ENCODE measurements at places on chromosomes 3 and 15.

DNA sequence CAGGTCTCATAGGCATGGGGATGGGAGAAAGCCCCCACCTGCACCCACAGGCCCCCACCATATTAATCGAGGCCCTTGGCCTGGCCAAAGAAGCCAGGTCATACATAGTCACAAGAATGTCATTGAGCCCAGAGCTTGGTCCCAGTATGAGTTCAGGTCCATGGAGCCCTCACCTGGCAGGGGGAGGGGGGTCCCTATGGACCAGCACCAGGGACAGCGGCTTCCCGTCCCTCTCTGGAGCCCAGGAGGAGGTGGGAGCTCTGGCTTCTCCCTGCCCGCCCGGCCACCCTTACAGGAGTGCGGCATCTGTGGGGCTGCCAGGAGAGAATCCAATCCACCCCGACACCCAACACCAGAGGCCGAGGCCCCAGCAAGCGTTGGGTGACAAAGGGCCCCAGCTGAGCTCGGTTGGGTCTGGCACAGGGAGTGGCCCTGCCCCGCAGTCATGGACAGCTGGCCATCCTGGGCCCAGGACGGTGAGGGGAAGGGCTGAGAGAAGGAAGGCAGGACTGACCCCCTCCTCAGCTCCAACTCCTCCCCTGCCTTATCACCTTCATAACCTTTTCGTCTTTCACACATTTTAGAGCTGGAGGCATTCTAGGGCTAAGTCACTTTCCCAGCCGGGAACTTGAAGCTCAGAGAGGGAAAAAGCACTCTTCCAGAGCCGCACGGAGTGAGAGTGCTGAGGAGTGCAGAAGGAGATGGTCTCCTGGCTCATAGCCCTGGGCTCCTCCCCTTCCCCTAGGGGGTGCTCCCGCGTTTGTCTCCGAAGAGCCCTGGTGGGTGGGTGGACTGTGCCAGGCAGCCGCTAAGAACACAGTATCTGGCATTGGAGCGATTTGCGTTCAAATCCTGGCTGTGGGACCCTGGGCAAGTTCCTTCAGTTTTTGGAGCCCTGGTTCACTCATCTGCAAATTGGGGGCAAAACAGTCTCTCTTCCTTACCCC is 54.6 kb downstream of the ATP2B2 start:
- DNase-seq = no peak

GRCh38 chr15:36478561-36478960 is 100.9 kb upstream of the CDIN1 start:
- DNase-seq = no peak

DNA sequence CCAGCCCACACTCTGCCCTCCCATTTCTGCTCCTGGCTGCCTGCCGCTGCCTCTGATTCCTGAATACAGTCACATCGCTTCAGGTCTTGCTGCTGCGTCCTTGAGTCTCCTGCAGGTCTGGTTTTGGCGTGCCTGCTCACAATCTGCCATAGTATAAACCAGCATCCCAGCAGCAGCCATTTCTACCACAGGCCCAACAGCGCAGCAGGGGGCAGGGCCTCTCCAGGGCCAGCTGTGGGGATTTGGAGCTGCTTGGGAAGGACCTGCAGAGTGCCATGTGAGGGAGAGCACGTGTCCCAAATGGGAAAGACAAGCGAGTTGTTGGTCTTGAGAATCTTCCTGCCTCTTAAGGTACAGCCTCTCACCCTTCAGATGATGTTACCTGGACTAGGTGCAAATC is 398.3 kb upstream of the PPP2R3A start:
- no peak for DNase-seq

GRCh38 chr3:122784436-122784835 is 9.2 kb downstream of the HSPBAP1 start:
- peak; percentile 65 for DNase-seq

DNA sequence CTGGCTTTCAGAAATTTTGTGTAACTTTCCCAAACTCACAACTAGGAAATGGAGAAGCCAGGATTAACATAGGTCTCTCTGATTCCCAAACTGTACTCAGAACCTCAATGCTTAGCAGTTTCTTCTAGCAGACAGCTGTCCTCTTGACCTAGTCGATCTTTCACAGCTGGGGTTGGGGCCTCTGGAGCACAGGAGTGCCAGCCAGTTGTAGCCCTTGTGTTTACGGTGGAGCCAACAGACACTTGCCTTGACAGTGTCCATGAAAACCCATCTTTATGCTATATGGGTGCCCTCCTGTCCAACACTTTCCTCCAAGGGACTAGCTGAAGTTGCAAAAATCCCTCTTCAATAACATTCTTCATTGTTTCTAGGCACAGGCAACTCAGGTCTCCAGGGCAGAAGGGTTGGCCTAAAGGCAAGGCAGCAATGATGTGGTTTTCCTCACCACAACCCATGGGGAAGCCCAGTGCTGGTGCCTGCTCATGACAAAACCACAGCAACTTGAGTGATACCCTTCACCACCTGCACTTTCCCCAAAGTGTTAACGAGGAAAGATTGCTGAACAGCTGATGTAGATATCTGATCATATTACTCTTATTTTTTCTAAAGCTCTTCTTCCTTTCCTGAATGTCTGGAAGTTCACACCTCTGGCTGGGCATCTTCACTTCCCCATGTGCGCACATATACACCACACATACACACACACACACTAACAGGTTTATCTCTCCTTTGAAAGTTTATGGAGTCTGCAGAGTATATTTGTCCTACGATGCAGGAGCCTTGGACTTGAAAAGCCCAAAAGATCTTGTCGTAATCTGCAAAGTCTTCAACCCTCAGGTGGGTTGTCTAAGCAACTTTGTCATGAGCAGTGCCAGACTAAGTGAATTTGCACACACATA is 11.0 kb upstream of the KNG1 start:
- DNase-seq = no peak

GRCh38 chr3:151576511-151577137 is 115.8 kb upstream of the IGSF10 start:
- DNase-seq = no peak

- no peak for DNase-seq
Observed at GRCh38 chr3:46930945-46931403, 45.6 kb downstream of the CCDC12 start.

DNA sequence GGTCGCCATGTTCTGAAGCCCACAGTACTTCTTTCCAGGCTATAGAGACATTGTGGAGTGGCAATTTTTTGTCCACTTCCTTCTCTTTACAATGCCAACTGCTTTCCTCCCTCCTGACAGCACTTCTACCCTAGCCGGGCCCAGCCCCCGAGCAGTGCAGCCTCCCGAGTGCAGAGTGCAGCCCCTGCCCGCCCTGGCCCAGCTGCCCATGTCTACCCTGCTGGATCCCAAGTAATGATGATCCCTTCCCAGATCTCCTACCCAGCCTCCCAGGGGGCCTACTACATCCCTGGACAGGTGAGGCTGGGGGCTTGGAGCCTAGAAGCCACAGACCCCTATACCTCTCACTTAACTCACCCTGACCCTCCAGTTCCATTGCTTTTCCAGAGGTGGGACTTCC is 2.8 kb downstream of the EIF4G1 start:
- DNase-seq = no peak

DNA sequence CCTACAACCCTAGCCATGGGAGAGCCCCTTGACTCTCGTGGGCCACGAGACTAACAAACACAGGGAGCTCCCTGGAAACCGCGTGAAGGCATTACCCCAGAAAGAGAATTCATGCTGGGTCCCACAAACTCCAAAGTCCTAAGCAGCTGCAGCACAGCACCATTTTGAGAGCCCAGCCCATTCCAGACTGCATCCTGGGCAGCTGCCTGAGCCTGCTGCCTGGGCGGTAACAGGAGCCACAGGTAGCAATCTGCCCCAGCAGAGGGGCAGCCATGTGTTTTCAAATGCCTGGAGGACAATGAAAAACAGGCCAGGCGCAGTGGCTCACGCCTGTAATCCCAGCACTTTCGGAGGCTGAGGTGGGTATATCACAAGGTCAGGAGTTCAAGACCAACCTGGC is 62.9 kb upstream of the TBC1D23 start:
- DNase-seq = no peak

DNA sequence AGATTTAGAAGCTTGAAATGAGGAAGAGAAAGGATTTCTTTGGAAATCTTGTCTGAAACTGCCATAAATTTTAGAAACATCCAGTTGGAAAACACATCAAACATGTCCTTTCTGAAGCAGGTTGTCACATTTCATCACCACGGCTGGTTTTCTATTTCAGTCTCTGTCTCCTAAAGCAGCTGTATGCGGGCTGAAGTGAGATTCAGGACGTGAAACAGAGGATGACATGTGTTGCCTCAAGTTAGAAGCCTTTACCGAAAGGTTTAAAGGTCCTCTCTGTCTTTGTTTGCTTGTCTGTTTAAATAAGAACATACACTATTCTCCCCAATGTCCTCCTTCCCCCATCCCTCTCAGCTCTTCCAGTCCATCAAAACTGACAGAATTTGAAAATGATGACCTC is 141.9 kb downstream of the SQOR start:
- DNase-seq = no peak

DNA sequence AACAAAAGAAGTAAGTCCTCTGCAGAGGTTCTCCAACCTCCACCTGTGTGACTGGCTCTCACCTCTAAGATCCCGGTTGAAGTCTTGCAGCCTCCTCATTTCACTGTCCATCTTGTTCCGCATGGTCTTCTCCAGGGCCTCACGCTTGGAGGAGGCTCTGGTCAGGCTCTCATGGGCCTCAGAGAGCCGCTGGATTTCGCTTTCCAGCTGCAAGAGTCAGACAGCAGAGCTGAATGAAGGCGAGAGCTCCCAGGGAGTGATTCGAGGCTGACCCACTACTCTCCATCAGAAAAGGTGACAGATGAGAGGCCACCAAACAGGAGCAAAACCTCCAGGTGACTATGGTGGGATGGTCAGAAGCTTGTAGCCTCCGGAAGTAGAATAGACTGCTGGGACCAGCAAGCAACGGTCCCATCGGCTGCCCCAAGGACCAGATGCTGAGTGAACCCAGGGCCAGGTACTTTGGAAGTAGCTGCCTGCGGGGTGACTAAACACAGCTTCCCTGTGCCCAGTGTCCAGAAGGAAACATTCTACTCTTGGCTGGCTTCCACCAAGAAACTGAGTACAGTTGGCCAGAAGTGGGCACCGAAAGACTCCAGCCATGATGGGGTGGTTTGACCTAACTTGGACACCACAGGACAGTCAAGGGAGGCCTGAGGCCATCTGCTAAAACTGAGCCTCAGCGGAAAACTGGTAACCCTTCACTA is 7.9 kb downstream of the AMOTL2 start:
- no peak for DNase-seq

GRCh38 chr3:128266453-128266852 is 113.2 kb downstream of the EEFSEC start:
- DNase-seq = no peak

- DNase-seq = no peak
Observed at GRCh38 chr15:92122259-92122658, 268.8 kb downstream of the SLCO3A1 start.

DNA sequence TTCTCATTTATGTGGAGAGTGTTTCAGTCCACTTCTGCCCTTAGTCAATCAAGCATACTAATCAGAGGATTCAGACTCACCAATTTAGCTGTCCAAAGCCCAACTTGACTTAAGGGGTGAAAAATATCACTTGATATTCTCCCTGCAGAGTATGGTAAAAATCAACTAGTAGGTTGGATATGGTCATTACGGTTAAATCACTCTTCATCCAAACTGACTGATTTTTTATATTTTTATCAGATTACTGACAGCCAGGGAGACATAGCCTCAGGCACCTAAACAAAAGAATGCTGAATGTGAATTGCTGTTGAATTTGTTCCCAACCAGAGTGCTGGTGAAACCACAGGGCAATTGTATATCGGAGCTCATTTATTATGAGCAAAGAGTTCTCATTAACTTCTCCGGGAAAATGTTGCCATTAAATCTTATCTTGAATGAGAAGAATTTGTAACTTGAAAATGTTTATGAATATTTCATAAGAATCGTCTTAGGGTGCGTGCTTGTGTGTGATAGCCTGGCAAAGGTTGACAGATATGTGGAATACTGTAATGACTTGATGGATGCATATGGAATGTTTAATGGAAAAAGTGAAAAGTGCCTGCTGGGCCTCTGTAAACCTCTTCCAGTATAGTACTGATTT is 411.2 kb downstream of the NAALADL2 start:
- no peak for DNase-seq

- DNase-seq = no peak
Observed at GRCh38 chr3:100048248-100048647, 66.1 kb downstream of the FILIP1L start.

- DNase-seq = no peak
Observed at GRCh38 chr3:44764248-44764647, 2.7 kb downstream of the KIF15 start.

DNA sequence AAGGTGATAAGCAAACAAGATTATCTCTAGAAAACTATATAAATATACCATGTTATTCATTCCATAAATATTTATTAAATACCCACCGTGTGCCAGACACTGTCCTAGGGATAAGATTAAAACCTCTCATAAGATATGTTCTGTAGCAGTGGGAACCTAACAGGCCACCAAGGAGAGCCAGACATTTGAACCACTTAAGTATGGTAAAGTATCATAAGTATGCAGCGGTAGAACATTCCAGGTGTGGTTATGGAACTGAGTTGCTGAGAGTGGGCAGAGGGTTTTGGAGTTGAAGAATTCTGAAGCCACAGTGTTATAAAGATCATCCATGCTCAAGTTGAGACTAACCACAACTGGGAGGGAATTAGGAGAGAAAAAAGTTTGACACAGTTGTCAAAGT is 14.7 kb downstream of the FILIP1L start:
- no peak for DNase-seq
